Lower leg skin (tissue), 4 donors: ENCODE measurements at places on chromosomes 3 and 15. TPM values are rescaled to one million over a fixed set of nuclear protein-coding genes. Genes with fewer than 3 reads are reported as not detected.

DNA sequence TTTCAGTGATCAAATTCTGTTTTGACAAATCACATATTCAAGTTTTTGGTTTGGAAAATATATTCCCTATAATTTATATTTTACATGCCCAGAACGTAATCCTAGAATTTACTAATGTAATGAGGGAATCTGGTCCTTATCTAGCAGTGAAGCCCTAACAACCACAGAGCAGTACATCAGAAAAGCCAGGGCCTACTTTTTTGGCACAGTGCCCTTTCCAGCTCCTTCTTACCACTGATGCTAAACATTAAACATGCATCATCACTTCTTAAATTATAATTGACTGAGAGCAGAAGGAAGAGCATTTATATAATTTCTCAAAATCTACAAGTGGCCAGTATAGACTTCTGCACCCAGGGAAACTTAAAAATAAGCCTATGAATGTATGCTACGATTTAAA lies 66.7 kb downstream of the FBXL22 start:
- no peak for DNase-seq

GRCh38 chr3:70855149-70855548 lies 542.7 kb upstream of the MDFIC2 start:
- DNase-seq = no peak

DNA sequence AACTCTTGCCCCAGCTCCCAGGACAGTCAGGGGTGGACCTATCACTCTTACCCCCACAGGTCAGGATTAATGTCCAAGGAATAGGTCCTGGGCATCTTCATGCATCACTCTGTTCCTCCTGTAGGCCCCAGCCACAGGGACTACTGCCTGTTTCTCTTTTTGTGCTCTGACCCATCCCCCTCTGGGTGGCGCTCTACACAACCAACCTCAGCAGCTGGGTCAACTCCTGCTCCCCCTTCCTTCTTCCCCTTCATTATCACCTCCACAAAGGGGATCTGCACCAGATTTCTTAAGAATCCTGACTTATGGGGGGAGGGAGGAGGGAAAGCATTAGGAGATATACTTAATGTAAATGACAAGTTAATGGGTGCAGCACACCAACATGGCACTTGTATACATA lies 12.2 kb upstream of the TRANK1 start:
- no peak for DNase-seq

DNA sequence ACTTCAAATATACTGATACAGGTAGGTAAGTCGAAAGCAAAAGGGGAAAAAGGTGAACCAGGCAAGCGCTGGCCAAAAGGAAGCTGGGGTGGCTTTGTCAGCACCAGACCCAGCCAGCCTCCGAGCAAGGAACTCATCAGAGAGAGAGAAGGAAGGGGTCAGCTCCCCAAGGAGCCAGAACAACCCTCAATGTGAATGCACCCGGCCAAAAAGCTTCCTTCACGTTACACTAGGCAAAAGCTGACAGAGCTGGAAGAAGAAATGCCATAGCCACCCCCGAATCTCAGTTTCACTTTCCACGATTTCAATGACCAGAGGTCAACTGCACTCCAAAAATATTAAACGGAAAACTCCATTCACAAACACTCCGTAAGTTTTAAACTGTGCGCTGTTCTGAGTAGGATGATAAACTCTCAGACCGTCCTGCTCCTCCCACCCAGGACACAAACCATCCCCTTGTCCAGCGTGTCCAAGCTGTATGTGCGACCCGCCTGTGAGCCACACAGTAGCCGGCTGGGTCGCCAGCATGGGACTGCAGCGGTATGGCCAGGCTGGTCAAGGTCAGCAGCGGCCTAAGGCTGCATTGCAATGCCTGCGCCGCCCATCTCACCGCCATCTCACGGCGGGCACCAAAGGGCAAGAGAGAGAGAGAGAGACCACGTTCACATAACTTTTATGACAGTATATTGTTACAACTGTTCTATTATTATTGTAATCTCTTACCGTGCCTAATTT lies 29.7 kb downstream of the CYFIP1 start:
- no peak for DNase-seq

DNA sequence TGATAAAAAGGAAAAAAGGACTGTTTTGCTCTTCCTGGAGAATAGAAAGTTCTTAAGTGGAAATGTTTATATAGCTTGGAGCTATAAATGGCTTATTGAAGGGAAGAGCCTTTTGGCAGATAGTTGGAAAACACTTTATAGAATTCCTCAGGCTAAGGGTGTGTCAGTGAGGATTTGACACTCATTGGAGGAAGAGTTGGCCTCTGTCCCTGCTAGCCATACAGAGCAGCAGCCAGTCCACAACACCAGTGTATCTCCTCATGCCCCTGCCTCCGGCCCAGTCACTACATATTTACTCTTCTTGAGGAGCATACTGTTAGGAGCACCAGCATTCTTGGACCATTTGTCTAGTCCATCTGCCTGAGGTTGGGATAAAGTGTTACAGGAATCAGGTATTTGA lies 36.2 kb downstream of the KLHL18 start:
- DNase-seq = peak; percentile 21

DNA sequence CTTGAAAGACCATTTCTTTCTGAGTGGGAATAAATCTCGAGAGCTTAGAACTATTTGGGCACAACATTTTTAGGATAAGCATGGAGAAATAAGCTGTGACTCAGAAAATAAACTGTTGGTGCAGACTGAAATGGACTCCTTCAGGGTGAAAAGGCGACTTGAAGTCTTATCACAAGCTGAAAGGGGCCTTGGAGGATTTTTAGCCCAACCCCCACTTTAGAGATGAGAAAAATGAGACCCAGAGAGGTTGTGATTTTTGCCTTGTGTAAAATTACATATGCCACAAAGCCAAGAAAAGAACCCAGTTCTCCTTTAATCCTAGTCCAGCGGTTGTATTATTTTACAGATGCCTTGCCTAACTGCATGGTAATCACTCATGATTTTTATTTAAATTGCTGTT lies 1.5 kb downstream of the ATP1B3 start:
- no peak for DNase-seq

GRCh38 chr15:67559158-67559557 lies 16.7 kb downstream of the MAP2K5 start:
- no peak for DNase-seq

DNA sequence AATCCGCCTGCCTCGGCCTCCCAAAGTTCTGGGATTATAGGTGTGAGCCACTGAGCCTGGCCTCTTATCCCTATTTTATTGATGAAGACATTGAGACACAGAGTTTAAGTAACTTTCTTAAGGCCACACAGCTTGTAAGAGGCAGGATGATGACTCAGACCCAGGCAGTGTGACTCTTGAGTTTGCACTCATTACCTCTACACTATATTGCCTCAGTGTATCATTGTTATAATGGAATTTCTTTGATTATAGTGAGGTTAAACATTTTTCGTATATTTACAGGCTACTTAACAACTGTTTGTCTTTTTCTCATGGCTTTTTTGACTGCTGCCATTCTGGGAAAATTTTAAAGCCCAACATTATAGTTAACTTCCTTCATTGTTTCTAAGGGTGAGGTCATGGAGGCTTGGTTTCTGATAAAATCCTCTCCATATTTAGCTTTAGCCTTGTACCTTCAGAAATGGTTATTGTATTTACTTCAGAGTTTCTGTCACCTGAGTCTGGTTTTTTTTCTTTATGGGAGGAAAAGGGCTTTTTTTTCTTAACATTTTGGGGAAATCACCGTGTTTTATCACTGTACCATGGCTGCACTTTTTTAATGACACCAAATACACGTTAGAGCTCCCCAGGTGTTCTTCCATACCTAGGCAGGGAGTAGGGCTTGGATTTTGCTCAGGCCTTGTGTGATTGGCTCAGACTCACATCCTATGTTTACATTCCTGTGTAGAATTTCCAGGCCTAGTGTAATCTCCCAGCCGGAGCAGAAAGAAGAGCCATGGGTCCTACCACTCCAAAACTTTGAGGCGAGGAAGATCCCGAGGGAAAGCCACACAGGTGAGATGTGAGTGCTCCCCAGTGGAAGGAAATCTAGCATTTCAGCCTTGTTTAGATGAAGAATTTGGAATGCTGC lies 6.3 kb downstream of the ZNF774 start:
- DNase-seq = no peak

DNA sequence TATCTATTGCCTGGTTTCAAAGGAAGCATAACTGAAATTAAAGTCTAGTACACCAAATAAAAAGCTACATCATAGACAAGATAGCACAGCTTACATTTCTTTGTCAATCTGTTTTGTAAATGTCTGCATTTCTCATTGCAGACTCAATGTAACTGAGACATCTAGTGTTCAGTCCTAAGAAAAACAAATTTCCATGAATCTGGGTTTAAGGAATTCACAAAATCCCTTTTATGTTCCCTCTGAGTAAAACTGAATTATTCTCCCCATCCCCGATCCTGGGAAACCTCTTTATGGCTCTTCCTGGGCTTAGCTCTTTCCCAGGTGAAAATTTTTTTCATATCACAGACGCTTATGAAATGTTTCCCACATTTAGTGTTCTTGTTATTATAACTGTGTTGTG lies 21.6 kb upstream of the RASA2 start:
- no peak for DNase-seq

DNA sequence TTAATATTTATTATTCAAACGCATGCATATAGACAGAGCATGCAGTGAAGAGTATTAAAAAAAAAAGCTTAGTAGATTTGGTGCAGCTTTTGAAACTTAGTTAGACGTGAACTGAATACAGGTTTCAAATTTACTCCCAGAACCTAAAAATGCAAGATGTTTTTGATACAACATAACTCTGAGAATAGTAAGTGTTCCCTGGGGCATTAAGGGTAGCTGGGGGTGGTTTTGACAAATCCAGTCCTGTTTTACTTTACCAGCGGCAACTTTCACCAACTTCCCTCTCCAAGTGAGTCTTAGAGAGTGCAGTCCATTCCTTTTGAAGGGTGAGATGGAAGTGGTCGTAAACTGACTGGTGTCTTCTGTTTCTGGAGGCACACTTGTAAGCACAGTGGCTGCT lies 11.2 kb downstream of the NCBP2 start:
- no peak for DNase-seq

DNA sequence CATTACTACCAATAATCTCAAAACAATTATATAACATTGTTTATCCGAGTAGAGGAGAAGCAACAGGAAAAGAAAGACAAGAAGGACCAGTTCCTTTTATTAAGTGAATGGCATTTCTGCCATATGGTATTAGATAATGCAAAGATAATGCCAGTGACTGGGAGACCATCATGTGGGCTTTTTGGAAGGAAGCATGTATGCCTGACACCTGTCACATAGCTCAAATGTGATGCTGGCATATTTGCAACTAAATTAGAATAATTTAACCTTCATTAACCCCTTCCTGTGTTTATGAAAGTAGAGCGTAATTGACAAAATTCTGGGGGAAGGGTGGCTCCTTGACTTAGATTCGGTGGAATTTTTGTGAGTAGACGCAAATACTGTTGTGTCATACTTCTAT lies 733.0 kb downstream of the TUSC7 start:
- no peak for DNase-seq

DNA sequence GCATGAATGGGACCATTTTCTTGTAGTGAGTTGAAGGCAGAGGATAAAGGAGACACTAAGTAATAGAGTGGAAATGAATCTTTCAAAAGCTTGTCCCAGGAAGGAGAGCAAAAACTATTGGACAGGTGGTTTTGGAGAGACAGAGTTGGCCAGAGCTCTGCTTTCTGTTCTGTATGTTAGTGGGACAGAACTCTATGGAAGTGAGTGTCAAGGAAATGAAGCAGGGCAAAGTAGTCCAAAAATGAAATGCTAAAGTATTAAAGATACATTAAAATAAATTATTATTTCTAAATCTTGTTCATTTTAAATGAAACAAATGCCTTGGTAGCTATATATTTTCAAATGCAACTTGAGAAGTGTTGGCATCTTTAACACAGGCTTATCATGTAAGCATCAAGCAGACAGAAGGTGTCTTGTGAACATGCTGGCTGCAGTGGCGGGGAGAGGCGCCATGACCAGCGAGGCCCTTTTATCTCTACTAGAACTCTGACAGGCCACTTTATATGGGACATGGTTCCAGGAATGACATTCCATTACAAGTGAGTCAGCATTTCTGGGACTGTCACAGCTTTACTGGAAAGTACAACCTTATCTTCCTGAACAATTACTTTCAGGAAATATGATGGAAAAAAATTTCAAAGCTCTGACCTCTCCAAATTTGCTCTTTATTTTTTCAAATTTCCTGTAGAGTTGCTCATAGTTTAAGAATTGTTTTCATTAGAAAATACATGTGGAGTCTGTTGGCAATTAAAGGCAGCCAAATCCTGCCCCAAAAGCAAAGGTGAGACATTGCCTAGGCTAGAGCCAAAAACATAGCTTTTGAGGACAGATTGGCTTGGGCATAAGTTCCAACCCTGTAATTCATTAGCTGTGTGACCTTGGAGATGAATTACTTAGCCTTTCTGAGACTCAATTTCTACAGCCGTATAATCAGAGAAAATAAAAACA lies 106.5 kb downstream of the ECT2 start:
- DNase-seq = no peak

DNA sequence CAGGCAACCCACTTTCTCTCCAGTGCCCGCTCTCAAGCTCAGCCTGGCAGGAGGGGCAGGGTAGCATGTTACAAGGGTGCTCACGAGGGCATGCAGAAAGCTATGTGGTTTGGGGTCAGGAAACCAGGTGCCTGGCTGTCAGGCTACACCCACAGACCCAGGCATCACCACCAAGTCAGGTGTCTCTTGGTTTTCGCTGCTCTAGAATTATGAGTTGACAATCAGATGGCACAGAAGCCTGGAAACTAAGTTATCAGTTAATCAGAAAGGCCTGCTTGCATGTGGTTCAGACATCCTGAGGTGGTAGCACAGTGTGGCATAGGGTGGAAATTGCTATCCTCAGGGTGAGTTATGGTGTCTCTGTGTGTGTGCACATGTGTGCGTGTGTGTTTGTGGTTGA lies 16.2 kb upstream of the CCR9 start:
- no peak for DNase-seq

GRCh38 chr3:27471923-27472550 lies 12.1 kb downstream of the SLC4A7 start:
- no peak for DNase-seq

GRCh38 chr3:143240886-143241285 lies 121.3 kb downstream of the CHST2 start:
- DNase-seq = no peak

DNA sequence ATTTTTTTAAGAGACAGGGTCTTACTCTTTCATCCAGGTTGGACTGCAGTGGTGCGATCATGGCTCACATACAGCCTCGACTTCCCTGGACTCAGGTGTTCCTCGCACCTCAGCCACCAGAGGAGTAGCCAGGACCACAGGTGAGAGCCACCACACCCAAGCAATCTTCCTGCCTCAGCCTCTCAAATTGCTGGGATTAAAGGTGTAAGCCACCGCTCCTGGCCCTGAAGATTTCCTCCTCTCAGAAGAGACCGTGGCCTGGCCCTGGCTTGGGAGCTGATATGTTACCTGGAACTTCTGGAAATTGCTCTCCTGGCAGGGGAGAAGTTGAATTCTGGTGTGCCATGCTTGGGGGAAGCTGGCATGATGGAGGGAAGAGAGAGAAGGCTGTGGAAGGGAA lies 36.2 kb downstream of the PPCDC start:
- DNase-seq = peak; percentile 58

Gene C2CD4A
- total RNA-seq = not detected

Gene TMEM212
- not detected for total RNA-seq

Gene SLC28A2
- total RNA-seq = not detected

Gene GABRR3
- not detected for total RNA-seq

Gene TLR9
- not detected for total RNA-seq
